CD4-positive, alpha-beta T cell treated with Interleukin-17A for 1 hour (primary cell): ENCODE measurements at places on chromosomes 11 and 22.

- no peak for DNase-seq
Observed at GRCh38 chr22:50505276-50505775, 2.2 kb downstream of the LMF2 start.

- DNase-seq, result no peak
Observed at GRCh38 chr22:48796310-48797015, 1031.2 kb downstream of the BRD1 start.

- DNase-seq, result peak; percentile 66
Observed at GRCh38 chr11:62680825-62681240, 2.0 kb upstream of the UBXN1 start.

DNA sequence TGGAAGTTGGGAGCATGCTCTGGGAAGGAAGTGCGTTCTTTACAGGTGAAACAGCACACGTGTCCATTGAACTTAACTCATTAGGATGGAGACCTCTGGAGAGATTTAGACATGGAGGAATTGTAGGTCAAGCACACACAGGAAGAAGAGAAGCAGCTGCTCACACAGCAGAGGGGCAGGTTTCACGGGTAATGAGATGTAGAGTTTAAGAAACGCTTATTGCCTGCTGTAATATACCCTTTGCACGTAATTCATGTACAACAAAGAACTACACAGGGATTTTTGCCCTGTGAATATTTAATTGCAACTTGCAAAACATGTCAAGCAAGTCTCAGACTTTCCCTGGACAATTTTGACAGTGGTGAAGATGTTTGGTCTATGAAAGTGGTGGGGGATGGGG is 508.0 kb downstream of the OPCML start:
- DNase-seq, result no peak

GRCh38 chr11:110337570-110338193 is 41.3 kb upstream of the RDX start:
- peak; percentile 26 for DNase-seq

DNA sequence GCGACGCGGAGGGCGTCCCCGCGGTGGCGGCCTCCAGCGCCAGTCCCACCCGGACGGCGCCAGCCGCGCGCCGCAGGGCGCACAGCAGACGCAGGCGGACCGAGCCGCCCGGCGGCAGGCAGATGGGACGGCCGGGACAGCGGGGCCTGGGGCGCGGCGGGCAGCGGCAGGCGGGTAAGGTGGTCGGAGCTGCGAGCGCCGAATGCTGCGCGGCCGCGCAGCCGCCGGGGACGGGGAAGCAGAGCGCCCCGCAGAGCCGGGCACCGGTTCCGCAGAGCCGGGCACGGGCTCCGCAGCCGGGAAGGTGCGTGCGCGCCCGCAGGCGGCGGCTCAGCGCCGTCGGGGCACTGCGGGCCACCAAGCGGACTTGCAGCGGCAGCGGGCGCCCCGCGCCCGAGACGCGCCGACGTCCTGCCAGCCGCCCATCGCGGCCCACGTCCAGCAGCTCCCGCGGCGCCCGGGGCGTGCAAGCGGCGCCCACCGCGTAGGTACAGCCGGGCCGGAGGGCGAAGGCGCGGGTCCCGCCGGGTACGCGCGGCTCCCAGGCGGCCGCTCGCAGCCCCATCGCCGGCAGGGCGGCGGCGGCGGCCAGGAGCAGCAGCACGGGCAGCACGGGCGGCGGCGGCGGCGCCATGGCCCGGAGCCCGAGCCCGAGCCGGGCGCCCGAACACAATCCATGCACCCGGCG is 739 bp downstream of the CELSR1 start:
- DNase-seq, result no peak

DNA sequence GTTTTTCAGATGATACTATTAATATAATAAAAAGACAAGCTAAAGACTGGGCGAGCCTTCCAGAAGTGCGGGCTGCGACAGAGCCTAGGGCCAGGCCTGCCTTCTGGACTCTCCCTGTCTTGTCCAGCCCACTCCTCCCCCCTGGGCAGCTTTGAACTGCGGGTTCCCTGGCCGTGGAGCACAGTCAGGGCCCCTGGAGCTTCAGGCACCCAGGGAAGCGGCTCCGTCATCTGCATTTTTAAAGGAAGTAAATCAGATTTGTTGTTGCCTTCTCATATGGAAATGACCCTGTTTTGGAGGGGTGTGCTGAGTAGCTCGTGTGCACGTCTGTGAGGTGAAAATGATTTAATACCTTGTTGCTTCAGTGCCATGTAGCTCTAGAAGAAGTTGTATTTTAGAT is 265.3 kb downstream of the TBC1D22A start:
- DNase-seq, result no peak
